CD4-positive, alpha-beta T cell treated with Interferon alpha-2 for 1 hour (primary cell): ENCODE measurements at places on chromosomes 12 and 14.

- peak; percentile 44 for DNase-seq
Measured at GRCh38 chr12:108856428-108857157, 790 bp downstream of the SSH1 start.

GRCh38 chr12:77559400-77560074 is 271.2 kb upstream of the NAV3 start:
- DNase-seq = no peak

DNA sequence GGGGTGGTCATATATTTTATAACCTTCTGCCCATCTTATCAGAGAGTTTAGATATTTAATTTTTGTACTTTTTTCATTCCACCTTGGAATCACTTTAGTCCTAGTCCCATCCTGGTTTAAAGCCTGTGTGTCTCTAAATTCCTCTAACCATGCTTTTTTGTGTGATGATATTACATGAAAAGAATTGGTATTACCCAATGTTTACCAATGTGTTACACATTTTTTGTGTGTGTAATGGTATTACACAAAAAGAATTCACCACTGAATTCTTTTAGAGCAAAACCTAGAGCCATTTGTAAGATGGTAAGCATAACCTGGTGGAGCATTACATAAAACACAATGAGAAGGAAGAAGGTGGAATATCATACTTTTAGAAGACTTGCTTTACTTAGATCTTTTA is 77.5 kb downstream of the FAR2 start:
- DNase-seq = no peak

DNA sequence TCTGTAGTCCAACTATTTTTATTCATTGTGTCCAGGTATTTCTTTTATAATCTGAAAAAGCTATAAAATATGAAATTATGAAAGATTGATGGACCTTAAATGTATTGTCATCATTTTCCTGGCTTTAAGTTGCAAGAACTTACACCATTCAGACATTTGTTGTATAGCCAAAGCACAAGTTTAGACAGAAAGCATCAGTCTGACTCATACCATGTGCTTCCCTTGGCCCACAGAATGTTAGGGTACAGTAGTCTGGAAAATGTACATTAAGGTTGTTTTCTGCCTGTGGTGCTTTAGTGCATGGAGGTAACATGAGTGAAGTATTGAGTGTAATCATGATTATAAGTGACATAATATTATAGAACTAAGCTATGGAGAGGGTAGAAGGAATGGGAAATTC is 1002.5 kb downstream of the BCL11B start:
- DNase-seq = no peak

GRCh38 chr12:122544537-122544936 is 17.5 kb downstream of the KNTC1 start:
- no peak for DNase-seq

GRCh38 chr12:124453419-124454351 is 113.7 kb downstream of the NCOR2 start:
- peak; percentile 88 for DNase-seq

GRCh38 chr12:96570579-96570978 is 81.2 kb downstream of the CFAP54 start:
- DNase-seq = no peak

DNA sequence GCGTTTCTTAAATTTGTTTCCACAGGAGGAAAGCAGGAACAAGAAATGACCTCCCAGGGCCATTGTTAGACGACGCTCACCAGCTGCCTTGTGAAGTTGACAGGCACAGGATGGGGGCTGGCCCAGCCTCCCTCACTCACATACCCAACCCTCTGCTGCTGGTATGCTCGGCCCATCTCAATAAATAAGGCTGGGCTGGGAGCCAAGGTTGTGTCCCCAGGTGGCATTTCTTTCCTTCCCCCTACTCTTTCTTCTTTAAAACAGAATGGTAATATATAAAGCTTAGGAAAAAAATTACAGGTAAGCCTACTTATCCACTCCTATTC is 93.0 kb downstream of the ACTN1 start:
- no peak for DNase-seq

DNA sequence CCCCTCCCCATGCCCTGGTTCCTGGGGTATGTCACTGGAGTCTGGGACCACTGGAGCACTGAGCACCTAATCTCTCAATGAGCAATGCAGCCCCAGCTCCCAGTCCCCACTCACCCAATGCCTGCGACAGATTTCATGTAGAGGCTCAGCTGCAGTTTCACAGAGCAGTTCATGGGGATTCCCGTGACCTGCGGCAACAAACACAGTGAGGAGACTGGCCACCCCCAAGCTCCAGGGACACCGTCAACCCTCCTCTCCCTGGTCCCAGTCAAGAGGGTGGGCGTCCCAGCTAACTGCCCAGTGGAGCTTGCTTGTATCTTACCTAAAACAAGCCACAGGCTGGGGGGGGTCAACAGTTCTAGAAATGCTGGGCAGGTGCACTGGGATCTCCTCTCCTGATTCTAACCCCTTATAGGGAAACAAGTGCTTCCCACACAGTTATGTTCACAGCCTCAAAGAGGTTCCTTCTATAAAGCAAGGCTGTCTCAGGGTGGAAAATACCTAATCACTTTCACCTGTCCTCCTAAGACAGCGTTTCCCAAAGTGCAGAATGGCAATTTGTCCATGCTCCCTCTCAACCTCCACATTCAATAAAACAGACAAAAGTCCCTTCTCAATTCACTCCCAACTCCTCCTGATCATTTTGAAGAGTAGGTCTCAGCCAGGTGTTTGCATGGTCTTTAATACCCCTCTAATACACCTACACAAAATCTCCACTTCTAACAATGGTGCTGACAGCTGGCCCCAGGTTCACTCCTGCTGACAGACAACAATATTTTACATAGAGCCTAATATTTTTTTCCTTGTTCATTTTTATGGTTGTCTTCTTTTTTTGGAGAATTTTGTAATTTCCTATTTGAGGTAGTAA is 68.3 kb downstream of the SCARB1 start:
- no peak for DNase-seq

- DNase-seq = no peak
Measured at GRCh38 chr14:76786601-76787000, 25.3 kb downstream of the VASH1 start.

- no peak for DNase-seq
Measured at GRCh38 chr14:98952593-98953350, 319.2 kb downstream of the BCL11B start.
